ENCODE measurements at places on chromosomes 12 and 14.

DNA sequence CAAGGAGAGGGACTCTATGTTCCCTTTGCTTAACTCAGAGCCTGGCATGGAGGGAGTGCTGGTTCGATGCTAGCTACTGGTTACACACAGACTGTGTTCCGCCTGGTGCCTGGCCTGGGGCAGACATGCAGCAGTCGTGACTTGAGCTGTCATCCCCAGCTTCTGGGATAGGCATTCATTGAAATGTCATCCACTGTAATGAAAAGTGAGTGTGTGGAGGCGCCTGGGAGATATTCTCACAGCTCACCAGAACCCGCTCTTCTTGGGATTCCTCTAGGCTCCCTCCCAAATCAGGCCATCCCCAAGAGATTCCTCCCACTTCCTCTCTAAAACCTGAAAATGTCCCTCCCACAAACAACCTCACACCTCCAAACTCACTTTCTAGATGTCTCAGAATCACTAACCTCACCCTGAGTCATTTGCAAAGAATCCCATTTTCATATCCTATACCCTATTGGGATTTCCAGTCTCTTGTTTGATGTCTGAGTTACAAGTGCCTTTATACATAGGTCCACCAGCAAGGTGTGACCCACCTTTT is 82.8 kb downstream of the CRACR2A start:
- DNase-seq, result no peak

- DNase-seq, result no peak
Measured at GRCh38 chr12:112894128-112894527, 12.6 kb upstream of the OAS1 start.

- no peak for DNase-seq
Measured at GRCh38 chr14:57479197-57479596, 14.5 kb downstream of the CCDC198 start.

DNA sequence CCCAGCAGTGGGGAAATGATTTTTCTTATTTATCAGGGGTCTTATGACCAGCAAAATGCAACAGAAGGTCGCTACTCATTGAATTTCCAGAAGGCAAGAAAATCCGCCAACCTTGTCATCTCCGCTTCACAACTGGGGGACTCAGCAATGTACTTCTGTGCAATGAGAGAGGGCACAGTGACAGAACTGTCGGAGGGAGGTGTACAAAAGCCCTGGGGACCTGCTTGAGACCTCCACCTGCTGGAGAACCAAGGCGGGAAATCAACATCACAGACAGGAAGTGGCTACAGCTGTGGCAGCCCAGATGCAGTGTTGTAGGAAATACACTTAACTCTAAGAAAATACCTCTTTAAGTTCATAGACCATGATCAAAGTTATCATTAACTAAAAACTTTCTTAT is 250.9 kb upstream of the OR4E1 start:
- DNase-seq, result peak; percentile 58

DNA sequence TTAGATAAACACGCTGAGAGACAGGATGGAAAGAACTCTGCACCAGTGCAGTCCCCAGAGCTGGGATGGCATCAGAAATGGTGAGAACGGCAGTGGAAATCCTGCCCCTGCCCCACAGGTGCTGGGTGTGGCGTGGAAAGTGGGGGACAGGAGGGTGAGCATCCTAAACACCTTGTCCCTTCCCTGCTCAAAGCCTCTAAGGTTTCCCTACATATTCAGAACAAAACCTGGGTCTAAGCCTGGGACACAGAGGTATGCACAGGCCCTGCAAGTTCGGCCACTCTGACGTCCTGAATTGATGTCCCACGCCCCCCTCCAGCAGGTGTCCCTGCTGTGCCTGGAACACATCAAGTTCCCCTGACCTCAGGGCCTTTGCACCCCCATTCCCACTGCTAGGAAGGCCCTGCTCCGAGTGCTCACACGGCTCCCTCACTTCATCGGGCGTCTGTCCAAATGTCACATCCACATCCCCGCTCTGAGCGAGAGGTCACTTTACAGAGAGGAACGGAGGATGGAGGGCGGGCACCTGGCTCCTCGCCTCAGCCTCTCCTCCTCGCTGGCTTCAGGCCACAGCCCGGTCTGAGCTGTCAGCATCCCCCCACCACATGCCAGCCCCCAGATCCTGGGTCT is 38.5 kb upstream of the SFSWAP start:
- DNase-seq, result no peak

- no peak for DNase-seq
Measured at GRCh38 chr14:104870368-104871144, 5.5 kb downstream of the CEP170B start.

GRCh38 chr14:73977896-73978295 is 27.8 kb downstream of the COQ6 start:
- DNase-seq, result no peak

DNA sequence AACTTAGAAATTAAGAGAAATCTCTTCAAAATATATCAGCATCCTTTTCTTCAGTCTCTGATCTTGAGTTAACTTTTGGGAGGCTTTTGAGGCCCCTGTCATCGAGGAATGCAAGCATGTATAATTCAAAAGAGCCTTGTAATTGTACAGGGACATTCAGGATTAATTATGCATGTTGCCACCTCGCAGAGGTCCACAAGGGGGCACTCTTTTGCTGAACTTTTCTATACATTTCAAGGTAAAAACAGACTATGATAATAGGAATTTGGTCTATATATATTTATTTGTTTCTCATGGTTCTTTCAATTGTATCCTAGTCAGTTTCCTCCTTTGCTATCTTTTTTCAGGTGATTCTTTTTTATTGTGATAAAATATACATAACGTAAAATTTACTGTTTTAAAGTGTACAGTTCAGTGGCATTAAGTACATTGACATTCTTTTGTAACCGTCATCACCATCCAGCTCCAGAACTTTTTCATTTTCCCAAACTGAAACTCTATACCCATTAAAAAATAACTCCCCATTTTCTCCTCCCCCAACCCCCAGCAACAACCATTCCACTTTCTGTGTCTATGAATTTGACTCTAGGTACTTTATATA is 47.0 kb upstream of the SLC2A13 start:
- peak; percentile 8 for DNase-seq

- DNase-seq, result no peak
Measured at GRCh38 chr12:1360441-1361210, 233.8 kb downstream of the FBXL14 start.

DNA sequence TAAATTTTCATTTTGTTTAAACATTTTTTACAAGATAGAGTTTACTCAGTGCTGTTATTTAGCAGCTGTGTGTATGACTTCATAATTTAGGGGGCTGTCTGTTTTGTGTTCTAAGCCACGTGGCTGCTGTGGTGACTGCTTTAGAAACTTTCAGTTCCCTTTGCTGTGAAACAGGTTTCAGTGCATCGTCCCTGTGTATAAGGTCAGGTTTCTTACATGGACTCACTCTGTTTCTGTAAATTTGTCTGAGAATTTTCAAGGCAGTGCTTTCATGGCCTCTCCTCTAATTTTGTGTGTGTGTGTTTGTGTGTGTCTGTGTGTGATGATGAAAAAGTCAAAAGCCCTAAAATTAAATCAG is 32.4 kb downstream of the BICD1 start:
- DNase-seq, result no peak
